ENCODE measurements at places on chromosomes 4 and X. TPM values are rescaled to one million over a fixed set of nuclear protein-coding genes. Genes with fewer than 3 reads are reported as not detected.

DNA sequence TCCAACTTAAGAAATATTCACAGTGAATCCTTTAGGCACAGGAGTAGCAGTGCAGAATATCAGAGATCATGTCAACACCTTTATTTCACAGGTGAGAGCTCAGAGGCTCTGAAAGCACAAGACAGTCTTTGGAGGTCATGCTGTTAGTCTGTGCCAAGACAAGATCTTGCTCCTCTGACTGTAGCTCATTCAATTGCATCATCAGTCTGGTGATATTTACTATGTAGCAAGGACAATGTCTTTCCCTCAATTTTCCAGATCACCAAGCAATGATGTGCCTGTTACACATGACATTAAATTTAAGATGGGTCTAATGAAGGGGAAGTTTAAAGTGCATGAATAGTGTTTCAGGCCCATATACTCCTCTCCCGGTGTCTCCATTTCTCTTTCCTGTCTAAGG is 277.5 kb downstream of the IL15 start:
- no peak for DNase-seq

DNA sequence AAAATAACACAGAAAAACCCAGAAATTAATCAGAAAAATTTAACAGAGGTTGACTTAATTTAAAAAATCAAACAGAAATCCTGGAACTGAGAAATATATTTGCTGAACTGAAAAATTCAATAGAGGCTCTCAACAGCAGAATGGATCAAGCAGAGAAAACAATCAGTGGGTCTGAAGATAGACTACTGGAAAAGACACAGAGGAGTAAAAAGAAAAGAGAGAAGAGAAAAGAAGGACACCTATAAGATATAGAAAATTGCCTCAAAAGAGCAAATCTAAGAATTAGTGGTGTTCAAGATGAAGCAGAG is 55.1 kb downstream of the HAUS3 start:
- no peak for DNase-seq

DNA sequence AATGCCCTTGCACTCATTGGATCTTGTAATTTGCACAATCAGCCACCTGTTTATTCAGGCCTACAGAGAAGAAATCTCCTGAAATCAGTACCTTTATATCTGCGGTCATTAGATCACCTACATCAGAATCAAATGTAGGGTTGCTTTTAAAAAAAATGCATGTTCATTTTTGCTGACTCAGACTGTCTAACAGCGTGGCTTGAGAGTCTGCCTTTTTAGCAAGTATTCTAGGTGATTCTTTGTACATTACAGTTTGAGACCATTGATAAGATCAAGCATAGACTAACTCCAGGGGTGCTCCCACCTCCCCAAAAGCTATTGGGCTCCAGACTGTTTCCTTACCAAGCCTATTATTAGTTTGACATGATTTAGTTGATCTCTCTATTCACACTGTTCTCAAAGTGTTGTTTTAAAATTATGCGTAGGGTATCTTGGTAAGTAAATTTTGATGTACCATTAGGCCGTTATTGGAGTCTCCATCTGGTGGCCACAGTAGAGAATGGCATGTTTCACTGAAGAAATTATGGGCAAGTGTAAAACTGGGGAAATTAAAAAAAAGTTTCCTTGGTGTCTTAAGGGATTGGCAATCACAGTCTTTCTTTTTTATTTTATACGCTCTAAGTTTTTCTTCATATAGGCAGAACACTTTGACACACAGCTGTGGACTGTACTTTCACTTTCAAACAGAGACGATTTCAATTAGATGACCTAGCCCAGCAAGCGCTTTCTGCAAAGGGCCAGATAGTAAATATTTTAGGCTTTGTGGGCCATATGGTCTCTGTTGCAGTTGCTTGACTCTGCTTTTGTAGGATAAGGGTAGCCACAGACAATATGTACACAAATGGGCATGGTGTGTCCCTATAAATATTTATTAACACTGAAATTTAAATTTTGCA is 33.7 kb upstream of the MSL3 start:
- peak; percentile 21 for DNase-seq

DNA sequence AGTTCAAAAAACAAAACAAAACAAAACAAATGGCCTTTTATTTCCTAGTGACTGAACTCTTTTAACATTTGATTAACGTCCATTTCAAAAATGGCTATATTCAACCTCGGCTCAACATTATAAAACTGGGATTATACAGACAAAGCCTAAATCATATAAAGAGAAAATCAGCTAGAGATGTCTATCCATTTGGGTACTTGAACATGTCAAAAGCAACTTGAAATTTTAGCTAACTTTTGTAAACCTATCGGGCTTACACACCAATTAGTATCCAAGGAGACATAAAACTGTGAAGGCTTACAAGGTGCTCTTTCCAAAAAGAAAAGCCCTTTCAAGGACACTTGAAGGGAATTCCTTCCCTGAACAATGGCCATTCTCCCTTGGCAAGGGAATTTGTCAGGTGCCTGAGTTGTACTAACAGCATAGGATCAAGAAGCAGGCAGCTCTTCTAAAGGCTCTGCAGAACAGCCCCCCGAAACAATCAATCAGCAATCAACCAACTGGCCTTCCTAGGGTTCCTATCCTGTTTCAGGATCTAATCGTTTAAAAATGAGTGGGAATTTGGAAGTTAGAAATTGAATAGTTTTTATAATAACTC is 633.7 kb upstream of the HTR2C start:
- no peak for DNase-seq

DNA sequence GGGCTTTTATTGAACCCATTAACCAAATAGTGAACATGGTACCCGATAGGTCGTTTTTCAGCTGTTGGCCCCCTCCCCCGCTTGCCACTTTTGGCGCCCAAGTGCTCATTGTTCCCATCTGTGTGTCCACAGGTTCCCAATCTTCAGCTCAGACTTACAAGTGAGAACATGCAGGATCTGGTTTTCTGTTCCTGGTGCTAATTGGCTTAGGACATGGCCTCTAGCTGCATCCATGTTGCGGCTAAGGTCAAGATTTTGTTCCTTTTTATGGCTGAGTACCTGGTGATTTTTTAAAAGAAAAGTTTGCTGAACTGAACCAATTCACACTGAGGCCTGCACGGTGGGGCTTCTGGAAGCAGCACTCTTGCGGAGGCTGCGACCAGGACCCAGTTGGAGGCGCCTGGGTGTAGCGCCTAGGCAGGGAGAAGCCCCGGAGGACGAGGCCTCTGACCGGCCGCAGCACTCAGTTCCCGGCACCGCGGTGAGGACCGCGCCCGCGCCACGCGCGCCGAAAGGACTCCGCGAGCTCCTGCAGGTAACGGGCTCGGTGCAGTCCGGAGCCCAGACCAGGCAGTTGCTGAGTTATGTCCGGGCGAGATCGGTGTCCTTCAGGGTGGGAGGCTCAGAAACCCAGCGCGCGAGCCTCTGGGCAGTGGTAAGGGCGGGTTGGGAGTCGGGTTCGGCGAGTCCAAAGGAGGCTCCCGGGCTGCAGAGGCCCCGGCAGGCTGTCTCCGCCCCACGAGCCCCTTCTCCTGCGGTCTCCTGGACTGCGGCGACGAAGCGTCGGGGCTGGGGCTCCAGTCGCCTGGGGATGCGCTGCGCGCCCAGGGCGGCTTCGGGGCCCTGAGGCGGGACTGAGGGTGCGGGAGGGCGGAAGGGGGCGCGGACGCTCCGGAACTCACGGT is 15.8 kb upstream of the SLC25A4 start:
- DNase-seq: no peak

GRCh38 chrX:47817421-47817820 is 19.3 kb upstream of the ZNF81 start:
- DNase-seq: no peak

DNA sequence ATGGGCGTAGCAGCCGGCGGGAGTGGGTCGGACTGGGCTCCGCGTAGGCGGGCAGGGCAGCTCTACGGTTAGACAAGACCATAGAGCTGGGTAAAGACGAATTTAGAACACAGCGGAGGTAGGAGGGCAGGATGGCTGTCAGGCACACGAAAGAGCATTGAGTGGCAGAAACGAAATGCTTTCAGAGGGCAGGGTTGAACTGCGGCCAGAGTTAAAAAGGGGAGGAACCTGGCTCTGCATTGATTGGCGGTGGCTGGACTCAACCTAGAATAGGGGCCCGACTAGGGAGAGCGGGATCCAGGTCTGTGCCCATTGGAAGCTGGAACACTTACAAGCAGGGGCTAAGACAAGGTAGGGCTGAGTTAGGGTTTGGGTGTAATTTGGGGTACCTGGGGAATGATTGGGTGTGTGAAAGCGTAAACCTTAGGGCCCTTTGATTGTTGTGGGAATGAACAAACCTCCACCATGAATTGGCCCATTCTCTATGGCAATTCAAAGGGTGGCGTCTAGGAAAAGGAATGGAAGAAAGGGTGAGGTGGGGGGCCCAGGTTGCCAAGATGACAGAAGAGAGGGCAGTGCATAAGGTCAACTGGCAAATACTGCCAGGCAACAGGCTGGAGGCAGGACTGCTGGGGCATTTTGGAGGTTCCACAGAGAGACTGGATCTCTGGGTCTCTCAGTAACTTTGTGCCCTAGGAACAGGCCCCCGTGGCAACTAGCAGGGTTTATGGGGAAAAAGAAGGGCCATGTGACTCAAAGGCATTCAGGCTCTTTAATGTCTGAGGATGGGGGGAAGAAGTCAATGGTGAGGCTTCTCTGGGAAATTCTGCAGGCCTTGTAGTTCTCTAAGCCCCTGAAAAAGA is 911 bp upstream of the ELK1 start:
- no peak for DNase-seq

- DNase-seq: no peak
These were observed 8.2 kb upstream of the TMA16 start for GRCh38 chr4:163486321-163486720.

DNA sequence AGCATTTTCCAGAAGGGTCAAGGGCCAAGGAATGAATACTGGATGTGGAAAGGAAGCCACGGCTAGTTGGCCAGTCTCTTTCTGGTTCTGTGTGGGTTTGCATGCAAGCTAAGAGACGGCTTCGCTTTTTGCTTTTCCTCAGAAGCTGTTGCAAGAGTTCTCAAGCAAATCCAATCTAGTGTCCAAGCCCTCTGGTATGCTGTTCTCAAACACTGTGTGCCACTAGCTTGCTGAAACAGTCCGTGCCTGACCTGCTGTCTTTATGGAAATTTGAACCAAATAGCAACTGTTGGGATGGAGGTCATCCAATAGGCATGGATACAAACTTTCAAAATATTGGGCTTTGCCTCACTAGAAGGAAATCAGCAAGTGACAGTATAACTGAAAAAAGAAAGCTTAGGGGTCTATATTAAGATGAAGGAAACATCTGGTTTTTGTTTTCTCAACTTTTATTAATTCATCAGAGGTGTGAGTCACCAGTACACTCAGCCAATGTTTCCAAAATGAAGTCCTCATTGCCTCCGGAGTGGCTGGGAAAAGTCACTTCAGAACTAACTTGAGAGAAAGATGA is 70.5 kb downstream of the SLC9A6 start:
- no peak for DNase-seq

- DNase-seq: no peak
These were observed 137.9 kb upstream of the NHS start for GRCh38 chrX:17237146-17237545.

DNA sequence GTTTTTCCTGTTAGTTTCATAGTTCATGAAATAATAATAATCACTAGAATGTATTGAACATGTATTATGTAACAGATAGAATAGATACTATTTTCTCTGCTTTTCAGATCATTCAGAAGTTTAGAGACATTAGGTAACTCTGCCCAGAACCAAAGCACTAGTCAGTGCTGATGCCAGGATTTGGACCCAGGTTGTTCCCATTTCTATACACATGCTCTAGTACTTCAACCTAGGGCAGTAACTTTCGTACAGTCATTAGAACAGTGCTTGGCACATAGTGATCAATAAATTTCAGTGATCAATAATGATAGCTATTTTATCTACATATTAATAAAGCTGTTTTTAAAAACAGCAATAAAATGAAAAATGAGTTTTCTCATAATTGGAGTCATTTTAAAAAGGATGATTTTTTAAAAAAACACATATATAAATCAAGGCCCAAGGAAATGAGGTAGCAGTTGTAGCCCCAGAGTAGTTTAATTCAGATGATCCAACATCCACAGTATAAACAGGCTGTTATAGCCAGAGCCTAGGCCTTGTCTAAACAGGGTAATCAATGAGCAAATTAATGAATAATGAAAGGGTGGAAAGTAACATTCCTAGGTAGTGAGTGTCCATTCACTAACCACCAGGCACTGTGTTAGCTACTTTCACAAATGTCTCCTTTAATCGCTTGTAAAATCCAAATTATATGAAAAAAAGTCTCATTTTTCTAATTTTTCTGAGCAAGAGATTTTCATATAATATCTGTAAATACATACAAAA is 25.6 kb downstream of the TXK start:
- no peak for DNase-seq

DNA sequence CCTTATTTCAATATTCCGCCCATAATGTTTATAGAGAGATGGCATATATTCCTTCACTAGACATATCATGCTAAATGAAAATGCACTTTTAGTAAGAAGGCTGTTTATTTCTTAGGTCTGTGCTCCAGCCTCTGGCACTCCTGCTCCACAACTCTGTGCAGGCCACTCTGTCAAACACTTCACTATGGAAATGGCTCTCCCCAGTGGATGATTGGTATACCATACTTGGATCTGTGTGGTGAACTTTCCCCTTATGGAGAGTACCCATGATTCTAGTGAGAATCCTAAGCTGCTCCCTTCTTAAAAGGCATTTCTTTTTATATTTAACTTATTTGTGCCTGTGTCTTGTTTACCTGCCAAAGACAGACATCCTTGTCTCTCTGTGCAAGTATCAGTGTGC is 480.1 kb upstream of the GALNT7 start:
- DNase-seq: no peak

GRCh38 chr4:40857956-40858355 is 108.2 kb downstream of the NSUN7 start:
- DNase-seq: no peak

DNA sequence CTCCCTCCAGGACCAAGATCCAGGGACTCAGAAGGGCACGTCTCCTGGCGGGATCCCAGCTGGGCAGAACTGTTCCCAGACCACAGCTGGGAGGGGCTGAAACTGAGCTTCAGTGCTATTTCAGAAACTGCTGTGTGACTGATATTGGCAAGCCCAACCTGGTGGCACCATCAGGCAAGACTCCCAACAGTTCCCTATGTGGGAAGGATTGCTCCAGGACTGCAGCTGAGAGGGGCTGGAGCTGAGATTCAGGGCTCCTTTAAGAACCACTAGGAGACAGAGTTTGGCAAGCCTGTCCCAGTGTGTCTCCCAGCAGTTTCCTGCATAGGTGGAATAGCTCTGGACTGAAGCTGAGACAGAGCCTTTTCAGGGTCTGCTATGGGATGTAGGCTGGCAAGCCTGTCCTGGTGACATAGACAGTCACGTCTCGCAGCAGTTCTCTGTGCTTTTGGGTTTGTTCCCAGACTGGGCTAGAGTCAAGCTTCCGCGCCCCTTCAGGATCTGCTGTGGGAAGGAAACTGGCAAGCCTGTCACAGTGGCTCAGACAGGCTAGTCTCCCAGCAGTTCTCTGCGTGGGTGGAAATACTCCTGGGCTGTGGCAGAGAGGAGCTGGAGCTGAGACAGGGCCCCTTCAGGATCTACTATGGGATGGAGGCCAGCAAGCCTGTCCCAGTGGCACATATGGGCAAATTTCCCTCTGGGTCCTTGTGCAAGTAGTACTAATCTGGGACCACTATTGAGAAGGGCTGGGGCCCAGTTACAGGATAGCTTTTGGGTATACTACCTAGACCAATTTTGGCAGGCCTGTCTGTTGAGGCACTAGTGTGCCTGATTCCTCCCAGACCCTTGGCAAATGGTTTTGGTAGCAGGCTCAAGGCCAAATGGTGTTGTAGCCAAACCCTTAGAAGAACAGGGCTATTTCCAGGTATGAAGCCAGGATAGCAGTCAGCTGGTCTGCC is 20.2 kb upstream of the MED14 start:
- DNase-seq: no peak

GRCh38 chrX:13770013-13770535 is 35.5 kb downstream of the OFD1 start:
- no peak for DNase-seq

RHOH gene
- total RNA-seq: not detected

TLR10 gene
- not detected for total RNA-seq

IQCM gene
- total RNA-seq: not detected

ANKRD50 gene
- total RNA-seq: 21.0 TPM
